ENCODE measurements at places on chromosomes 1 and 21.

GRCh38 chr1:167066333-167067122 lies 23.6 kb downstream of the GPA33 start:
- DNase-seq: peak; percentile 43

DNA sequence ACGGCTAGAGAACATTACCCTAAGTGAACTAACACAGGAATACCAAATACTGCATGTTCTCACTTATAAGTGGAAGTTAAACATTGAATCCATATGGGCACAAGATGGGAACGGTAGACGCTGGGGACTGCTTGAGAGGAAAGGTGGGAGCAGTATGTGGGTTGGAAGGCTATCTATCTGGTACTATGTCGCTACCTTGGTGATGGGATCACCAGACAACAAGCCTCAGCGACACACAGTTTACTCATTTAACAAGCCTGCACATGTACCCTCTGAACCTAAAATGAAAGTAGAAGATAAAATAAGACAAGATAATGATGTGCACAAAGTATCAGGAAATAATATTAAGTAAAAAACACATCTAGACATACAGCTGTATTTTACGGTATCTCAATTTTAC lies 819 bp downstream of the PYHIN1 start:
- no peak for DNase-seq

- no peak for DNase-seq
These were observed 58.1 kb downstream of the ZSWIM5 start for GRCh38 chr1:45148209-45148825.

DNA sequence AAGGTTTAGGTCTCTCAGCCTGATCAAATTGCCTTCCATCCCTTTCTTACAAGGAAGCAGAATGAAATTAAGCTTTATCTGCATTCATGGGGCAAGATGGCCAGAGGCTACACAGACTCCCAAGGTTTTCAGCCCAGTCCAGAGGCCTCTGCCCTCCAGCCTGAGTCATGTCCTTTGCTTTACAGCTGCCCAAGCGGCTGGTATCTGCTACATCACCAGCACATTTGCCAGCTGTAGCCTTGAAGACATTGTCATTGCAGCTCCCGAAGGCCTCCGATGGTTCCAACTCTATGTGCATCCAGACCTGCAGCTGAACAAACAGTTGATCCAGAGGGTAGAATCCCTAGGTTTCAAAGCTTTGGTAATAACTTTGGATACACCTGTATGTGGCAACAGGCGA lies 16.0 kb downstream of the HAO2 start:
- no peak for DNase-seq

GRCh38 chr1:11151826-11152612 lies 37.1 kb upstream of the ANGPTL7 start:
- DNase-seq: no peak

- DNase-seq: no peak
These were observed 239.3 kb downstream of the KCNJ6 start for GRCh38 chr21:37677006-37677405.

DNA sequence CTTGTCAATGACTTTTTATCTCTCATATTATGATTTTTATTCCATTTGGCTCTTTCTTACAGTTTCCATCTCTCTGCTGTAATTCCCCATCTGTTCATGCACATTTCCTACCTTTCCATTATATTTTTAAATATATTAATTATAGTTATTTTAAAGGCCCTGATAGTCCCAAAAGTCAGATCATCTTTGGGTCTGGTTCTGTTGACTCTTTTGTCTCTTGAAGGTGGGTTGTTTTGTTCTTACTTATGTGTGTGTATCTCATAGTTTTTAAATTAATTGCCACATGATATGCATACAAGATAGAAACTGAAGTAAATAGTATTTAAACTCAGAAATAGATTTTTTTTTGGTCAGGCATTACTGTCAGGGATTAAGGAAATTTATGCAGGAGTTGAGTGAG lies 178.0 kb upstream of the AJAP1 start:
- no peak for DNase-seq

- DNase-seq: no peak
These were observed 89.7 kb upstream of the VAMP3 start for GRCh38 chr1:7681401-7681800.

GRCh38 chr1:91765293-91765692 lies 120.7 kb downstream of the TGFBR3 start:
- DNase-seq: no peak

DNA sequence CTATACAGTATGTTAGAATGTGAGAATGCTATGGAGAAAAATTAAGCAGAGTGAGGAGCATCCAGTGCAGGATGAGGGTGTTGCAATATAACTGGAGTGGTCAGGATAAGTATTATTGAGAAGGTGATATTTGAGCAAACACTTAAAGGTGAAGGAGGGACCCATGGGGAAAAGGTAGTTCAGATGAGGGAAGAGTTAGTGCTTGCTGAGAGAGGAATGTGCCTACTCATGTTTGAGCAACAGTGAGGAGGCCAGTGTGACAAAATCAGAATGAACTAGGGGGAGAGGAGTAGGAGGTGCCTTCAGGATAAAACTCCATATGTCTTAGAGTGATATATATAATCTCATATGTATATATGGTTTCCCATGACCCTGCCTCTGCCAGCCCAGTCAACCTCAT lies 6.2 kb upstream of the TRIM45 start:
- no peak for DNase-seq

DNA sequence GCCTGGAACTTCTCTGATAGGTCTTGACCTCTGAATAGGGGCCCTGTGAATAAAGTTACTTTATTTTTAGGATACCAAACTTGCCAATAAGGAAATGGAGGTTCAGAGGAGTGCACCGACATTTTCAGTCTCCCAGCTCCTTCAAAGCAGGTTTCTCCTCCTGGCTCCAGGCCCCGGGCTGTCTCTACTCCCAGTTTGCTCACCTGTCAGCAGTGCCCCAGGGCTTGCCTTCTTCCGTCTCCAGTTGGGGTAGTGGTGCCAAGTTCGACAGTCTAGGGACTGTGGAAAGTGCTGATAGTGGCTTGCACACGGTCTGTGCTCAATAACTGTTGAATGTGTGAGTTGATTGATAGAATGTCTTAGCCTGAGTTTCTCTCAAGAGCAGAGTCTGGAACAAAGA lies 149.2 kb downstream of the ACTL8 start:
- DNase-seq: no peak

DNA sequence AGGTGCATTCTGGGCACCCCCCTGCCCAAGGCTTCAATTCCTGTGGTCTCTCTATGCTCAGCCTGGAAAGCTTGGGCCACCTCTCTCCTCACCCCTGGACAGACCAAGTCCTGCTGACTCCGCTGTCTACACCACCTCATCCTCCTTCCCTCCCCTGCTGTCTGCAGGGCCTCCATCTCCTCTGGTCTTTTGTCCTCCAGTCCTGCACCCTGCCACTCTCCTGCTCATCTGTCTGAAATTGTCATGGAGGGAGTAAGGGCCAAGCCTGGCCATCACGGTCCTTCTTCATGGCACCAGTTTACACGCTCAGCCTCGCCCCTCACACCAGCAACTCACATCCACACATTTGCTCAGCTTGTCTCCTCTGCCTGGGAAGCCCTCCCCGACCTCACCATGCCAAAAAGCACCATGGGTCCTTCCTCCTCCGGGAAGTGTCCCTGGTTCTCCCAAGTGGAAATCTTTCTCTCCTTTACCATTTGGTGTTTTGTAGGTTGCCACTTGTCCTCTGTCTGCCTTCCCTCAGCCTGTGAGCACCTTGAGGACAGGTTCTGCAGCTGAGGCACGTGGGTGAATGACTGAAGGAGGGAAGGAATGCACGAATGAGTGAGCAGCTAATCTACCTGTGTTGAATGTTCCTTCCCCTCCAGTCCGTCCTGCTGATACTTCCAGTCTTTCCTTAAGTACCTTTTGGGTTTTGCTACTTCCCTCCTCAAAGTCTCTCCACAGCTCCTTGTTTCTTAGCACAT lies 2.1 kb upstream of the SLC2A1 start:
- DNase-seq: no peak

GRCh38 chr1:201565024-201565730 lies 26.2 kb downstream of the NAV1 start:
- DNase-seq: no peak

- no peak for DNase-seq
These were observed 28.5 kb upstream of the EEIG2 start for GRCh38 chr1:108531444-108531843.

DNA sequence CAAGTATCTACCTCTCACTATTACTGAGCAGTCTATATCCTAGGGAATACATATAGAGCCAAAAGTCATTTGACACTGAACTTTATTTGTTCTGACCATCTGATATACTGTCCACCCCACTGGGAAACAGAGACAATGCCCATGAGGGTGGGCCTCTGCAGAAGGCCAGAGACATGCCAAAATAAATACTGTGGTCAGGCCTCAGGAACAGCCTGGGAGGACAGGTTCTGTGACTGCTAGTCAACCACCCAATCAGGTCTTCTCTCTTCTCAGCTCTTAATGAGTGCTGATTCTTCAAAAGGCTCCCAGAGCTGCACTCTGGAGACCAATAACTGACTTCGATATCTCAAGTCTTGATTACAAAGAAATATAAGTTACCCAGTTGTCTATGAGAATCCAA lies 5.5 kb upstream of the ANKRD35 start:
- DNase-seq: peak; percentile 72

DNA sequence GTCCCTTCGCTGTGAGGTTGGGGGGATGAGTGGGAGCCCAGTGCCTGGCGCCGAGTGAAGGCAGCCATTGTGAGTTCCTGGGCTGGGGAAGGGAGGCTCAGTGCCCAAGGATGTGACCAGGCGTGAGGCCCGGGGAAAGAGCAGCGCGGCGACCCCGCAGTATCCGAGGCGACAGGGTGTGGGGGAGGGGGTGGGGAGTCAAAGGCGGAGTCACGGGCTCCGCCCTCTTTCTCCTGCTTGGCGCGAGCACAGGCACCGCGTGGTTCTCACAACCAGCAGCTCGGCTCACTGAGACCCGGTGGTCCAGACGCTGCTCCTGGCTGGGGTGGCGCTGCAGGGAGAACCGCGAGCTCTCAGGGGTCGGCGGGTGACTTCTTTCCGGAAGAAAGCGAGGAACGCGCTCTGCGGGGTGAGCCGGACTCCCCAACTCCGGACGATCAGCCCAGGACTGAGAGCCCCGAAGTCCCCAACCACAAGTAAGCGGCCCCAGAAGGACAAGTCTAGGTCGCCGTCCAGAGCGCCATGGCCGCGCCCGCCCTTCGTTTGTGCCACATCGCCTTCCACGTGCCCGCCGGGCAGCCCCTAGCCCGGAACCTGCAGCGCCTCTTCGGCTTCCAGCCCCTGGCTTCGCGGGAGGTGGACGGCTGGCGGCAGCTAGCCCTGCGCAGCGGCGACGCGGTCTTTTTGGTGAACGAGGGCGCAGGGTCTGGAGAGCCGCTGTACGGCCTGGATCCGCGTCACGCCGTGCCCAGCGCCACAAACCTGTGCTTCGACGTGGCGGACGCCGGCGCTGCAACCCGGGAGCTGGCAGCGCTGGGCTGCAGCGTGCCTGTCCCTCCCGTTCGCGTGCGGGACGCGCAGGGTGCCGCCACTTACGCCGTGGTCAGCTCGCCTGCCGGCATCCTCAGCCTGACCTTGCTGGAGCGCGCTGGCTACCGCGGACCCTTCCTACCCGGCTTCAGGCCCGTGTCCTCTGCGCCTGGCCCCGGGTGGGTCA lies at the start of gene HPDL:
TSS of gene HPDL (plus strand) at position 269 of the 997 bp plus-strand sequence. CDS start at position 523, 254 bp downstream.
- DNase-seq: peak; percentile 53

DNA sequence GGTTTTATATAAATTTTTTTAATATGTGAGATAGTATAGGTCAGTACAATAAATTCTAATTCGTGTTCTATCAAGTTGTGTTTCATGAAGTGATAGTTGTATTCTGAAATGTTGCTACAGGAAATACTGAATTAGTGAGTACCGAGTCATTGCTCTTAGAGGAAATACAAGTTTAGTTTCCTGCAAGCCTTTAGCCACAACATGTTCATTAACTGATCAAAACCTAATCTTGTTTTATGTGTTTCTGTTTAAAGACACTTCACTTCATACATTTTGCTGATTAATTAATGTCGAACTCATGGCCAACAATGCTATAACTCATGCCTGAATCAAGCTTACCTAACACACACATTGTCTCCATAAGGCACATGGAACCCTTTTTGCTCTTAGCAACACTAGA lies 43.6 kb downstream of the LRRC7 start:
- peak; percentile 10 for DNase-seq

DNA sequence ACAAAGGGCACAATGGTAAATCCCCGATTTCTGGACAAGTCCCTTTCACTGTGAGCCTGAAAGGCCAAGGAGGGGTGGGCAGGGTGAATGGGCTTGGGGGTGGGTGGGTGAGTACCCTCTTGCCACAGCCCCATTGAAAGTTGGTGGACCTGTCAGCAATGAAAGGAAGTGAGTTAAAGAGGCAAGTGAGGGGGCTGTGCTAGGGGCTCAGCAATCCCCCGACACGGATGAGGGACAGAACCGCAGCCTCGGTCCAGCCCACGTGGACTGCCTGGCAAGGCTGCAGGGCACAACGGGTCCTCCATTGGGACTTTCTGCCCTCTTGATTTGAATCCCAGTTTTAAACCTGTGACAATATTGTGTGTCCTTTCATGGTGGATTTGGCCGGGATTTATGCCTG lies 255.3 kb downstream of the FOXD2 start:
- DNase-seq: no peak

DNA sequence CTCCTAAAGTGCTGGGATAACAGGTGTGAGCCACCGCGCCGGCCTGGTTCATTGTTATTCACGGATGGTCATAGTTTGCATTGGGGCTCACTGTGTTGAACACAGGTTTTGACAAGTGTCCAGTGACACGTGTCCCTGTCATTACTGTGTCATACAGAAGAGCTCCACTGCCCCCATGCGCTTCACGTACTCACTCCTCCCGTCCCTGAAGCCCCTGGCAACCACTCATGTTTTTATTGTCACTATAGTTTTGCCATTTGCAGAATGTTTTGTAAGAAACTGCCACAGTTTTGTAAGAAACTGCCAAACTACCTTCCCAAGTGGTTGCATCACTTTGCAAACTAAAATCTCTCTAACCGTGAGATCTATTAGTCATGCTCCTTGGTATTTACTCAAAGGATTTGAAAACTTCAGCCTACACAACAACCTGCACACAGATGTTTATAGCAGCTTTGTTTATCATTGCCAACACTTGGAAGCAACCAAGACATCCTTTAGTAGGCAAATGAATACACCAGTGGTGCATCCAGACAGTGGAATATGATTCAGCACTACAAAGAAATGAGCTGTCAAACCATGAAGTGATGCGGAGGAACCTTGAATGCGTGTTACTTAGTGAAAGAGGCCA lies 163.2 kb upstream of the COL6A1 start:
- no peak for DNase-seq

- DNase-seq: no peak
These were observed 16.1 kb upstream of the TMEM240 start for GRCh38 chr1:1556505-1556904.

- no peak for DNase-seq
These were observed 18.4 kb upstream of the CLSTN1 start for GRCh38 chr1:9842073-9842711.
